C1 segment of cervical spinal cord (tissue), 14 donors: ENCODE measurements at places on chromosomes 5 and 9.

DNA sequence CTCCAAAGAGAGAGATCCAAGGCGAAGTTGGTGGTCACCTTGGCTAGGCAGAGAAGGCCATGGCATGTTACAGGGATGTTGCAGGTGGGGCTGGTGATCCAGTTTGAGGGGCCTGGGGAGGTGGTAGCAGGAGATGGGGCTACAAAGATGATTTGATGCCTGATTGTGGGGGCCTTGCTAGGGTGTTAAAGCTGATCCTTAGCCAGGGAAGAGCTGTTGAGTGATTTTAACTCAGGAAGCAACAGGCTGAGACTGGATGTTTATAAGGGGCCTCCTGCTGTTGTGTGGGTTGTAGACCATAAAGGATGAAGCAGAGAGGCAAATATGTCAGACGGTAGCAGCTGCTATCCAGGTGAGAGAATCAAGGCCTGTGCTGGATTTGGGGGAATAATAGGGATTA is 19.0 kb upstream of the SMAD5 start:
- DNase-seq, result no peak

- no peak for DNase-seq
Measured at GRCh38 chr5:136677217-136677616, 311.9 kb upstream of the TRPC7 start.

GRCh38 chr5:61620699-61621182 is 288.7 kb downstream of the ZSWIM6 start:
- peak; percentile 68 for DNase-seq

DNA sequence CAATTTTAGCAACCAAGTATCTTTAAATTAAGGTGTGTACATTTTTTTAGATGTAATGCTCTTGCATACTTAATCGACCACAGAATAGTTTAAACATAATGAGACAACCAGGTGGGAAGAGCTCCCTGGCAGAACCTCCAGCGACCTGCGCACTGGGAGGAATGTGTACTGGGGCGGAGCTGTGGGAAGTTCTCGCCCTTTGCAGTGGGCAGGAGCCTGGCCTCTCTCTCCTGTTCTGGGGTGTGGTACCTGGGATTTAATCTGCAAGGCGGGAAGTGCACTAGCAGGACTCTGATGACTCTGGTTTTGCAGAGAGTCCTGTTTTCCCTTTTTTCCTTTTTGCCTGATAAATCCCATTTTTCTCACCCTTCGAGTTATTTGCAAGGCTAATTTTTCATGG is 150.7 kb downstream of the SLC28A3 start:
- DNase-seq, result no peak

- no peak for DNase-seq
Measured at GRCh38 chr5:143986516-143987212, 174.7 kb downstream of the HMHB1 start.

- DNase-seq, result no peak
Measured at GRCh38 chr5:153749960-153750359, 259.5 kb downstream of the GRIA1 start.

- DNase-seq, result no peak
Measured at GRCh38 chr9:109538346-109538745, 40.2 kb upstream of the PTPN3 start.

DNA sequence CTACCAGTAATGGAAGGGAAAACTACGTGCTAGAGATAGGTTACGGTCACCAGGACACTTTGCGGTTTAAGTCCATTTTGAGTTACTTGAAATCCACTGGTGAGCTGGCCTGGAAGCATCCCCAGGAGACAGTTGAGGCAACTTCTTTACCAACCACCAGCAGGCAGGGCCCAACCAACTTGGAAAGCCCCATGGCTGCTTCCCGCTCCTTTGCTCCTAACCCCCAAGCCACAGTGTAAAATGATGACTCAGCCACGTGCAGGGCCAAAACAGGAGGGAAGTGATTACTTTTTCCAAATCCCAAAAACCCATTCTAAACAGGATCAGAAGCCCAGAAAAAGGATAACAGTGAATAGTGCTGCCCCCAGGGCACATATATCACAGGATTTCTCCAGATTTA is 87.4 kb downstream of the PAX5 start:
- DNase-seq, result no peak

- DNase-seq, result no peak
Measured at GRCh38 chr9:78314953-78315870, 18.3 kb downstream of the PSAT1 start.

GRCh38 chr9:98142925-98143481 is 24.0 kb upstream of the TRIM14 start:
- no peak for DNase-seq

- no peak for DNase-seq
Measured at GRCh38 chr5:157827423-157827822, 31.5 kb downstream of the CLINT1 start.

DNA sequence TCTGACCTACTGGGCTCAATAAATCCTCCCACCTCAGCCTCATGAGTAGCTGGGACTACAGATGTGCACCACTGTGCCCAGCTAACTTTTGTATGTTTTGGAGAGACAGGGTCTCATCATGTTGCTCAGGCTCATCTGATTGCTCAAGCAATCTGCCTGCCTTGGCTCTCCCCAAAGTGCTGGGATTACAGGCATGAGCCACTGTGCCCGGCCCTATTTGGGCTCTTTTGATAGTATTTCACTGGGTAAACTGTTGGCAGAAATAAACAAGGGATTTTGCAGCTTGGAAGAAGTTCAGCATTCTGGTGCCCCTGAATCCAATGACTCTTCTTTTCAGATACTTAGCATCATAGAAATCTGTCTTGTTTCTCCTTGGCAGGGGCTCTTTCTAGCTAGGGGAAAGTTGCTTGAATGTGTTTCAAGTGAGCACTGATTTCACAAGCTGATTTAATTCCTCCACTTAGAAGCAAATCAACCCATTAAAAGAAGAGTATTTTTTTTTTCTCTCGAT is 146.8 kb downstream of the PAPPA start:
- no peak for DNase-seq

DNA sequence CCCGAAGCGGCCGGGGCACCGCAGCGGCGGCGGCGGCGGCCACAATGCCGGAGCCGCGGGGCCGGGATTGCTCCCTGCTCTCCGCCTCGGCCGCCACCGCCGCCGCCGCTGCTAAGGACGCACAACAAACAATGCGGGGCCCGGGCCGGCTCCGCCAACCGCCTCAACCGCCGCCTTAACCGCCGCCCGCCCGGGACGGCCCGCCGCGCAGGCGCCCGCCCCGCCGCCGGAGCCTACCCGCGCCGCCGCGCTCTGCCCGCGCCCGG is 254 bp downstream of the STRBP start:
- DNase-seq, result no peak

GRCh38 chr9:109168170-109168569 is 1.1 kb upstream of the FRRS1L start:
- DNase-seq, result no peak

GRCh38 chr5:4255441-4255840 is 659.8 kb downstream of the IRX1 start:
- DNase-seq, result no peak

DNA sequence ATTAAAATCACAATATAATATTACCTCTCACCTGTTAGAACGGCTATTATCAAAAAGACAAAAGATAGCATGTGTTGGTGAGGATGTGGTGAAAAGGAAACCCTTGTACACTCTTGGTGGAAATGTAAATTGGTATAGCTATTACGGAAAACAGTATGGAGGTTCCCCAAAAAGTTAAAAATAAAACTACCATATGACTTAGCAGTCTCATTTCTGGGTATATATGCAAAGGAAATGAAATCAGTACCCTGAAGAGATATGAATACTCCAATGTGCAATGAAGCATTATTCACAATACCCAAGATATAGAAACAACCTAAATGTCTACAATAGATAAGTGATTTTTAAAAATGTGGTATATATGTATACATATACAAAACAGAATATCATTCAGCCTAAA is 199.9 kb downstream of the SNX18 start:
- DNase-seq, result no peak

- no peak for DNase-seq
Measured at GRCh38 chr9:78097541-78097940, 65.9 kb upstream of the GNAQ start.

GRCh38 chr5:100827481-100827889 is 75.6 kb downstream of the ST8SIA4 start:
- DNase-seq, result no peak

DNA sequence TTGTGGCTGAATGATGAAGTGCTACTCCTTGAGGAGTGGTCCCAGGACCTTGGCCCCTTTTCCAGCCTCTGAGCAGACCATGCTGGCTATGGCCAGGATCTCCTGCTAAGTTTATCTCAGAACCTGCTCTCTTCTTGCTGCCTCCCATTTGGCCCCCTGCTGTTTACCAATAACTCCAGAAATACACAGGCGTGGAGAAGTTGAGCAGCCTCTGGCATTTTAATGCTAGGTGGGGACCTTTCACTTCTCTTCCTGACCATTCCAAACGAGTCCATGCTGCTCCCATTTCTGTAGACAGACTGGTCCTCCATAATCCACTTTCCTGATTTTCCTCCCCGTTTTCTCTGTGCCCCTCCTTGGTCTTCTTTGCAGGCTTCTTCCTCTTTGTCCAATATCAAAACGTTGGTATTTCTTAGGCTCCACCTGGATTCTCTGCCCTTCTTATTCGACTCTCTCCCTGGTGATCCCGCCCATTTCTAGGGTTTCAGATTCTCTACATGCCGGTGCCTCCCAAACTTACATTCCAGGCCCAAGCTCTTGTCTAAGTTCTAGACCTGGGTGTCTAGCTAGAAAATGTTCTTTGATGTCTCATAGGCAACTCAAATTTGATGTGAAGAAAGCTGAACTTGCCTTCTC is 33.4 kb upstream of the TNFAIP8 start:
- DNase-seq, result no peak

DNA sequence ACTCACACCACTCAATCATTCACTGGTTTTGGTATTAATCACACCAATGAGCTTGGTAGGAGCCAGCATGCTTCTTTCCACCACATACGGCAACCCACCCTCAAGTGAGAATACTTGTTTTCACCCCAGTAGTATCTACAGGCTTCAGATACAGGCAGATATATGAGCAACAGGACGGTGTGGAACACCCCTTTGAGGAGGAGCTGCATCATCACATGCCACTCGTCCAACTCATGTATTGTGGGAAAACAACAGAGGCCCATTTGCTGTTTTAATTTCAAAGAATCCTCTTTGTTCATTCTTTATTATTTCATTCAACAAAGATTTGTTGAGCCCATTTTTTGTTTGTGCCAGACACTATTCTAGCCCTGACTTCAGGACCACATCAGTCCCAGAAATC is 46.0 kb downstream of the RORB start:
- DNase-seq, result no peak

DNA sequence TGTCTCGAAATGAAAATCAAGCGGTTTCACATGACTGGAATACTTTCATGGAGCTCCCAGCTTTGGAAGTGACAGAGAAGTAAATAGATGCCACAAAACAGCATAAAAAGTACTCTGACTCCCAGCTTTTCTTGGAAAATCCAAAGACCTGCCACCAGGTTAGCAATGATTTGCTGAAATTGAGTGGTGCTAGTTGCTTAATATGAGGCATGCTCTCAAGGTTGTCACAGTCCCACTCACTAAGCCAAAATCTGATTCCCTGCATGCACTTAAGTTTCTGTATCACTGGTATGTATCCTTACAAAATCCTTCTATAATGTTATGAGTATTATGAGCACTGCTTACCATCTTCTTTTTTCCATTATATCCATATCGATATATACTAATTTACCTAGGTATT is 13.0 kb upstream of the SH3RF2 start:
- no peak for DNase-seq
